ENCODE measurements at places on chromosomes 11 and 22.

GRCh38 chr11:22461626-22462025 lies 123.4 kb downstream of the SLC17A6 start:
- DNase-seq: no peak

DNA sequence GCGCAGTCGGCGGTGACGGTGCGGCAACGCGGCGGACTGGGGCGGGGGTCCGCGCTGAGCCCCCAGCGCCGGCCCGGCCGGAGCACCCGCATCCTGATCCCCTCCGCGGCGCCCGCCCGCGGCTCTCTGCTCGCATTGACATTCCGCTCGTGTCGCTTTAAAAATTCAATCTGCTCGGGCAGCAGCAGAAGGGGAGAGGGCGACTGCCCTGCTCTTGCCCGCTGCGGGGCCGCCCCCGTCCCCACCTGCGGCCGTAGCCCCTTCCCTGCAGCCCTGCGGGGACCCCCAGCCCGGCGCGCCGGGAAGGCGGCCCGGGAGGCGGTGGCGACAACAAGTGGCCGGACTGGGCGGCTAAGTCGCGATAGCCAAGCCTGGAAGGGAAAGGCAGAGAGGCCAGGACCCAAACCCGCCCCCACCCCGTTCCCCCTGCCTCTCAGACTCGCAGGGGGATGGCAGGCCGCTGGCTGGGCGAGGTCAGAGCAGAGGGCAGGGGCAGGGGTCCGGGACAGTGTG lies 1.1 kb downstream of the CABP7 start:
- peak; percentile 71 for DNase-seq

- no peak for DNase-seq
These were observed 6.9 kb upstream of the WEE1 start for GRCh38 chr11:9566561-9567063.

- DNase-seq: no peak
These were observed 163.6 kb upstream of the ISX start for GRCh38 chr22:34902335-34902734.

GRCh38 chr11:13465909-13466371 lies 2.9 kb upstream of the BTBD10 start:
- peak; percentile 58 for DNase-seq

GRCh38 chr11:46537537-46538295 lies 56.1 kb downstream of the AMBRA1 start:
- DNase-seq: peak; percentile 77

DNA sequence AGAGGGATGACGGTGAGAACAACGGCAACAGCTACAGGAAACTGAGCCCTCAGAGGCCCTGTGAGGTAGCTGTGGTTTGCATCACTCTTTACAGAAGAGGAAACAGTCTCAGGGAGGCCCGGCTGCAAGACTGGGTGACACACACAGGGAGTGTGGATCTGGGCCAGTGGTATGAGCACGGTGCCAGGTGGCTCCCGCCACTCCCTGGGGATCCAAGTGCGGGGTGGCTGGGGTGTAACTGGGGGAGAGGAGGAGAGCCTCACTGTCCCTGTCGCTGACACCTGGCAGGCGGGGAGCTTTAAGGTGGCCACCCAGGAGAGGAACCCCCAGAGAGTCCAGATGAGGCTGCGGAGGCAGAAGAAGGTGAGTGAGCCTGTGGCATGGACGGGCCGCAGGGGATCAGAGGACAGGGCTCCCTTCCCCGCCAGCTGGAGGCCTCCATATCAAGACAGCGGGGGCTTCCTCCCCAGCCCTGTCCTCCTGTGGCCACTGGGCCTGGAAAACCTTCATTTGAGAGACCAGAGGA lies 5.6 kb downstream of the RGL4 start:
- no peak for DNase-seq

DNA sequence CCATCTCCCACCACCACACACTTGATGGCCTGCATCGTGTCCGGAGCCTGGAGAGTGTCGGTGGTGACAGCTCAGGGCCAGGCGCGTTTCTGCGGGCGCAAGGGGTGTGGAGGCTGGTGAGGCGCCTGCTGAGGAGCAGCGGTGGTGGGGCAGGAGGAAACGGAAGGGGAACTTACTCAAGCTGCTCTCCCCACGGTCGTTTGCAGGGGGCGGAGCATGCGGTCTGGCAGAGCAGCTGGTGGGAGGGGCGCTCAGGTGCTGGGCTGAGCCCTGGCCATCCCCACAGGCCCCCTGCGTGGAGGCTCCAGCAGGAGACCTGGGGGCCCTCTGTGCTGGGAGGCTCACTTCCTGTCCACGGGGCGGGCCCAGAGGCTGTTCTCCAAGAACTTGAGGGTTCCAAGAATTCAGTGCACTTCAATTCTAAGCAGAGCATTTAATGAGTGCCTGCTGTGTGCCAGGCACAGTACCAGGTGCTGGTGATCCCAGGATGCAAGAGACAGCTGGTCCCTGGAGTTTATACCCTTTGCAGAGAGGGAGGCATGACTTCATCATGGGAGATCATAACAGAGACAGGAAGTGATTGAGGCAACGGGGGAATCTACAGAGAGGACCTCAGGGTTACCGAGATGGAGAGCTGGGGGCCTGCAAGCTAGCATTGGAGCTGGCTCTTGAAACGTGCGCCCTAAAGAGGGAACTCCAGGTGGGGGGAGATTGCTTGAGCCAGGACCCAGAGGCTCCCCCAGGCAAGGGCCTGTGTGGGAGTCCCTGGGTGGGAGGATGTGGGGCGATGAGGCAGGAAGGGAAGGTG lies at the start of gene RAC2:
Gene RAC2 (minus strand): TSS at position 156 of the 808 bp plus-strand sequence. CDS start 121 bp downstream, at position 35.
- DNase-seq: peak; percentile 57
